ENCODE measurements at places on chromosomes 6 and 20.

- no peak for DNase-seq
Observed at GRCh38 chr20:19598117-19598850, 159.8 kb upstream of the RIN2 start.

- no peak for DNase-seq
Observed at GRCh38 chr20:61295682-61296628, 43.9 kb downstream of the CDH4 start.

- no peak for DNase-seq
Observed at GRCh38 chr20:8964959-8965562, 103.8 kb upstream of the PLCB4 start.

- no peak for DNase-seq
Observed at GRCh38 chr6:10873374-10873773, 8.5 kb downstream of the GCM2 start.

- DNase-seq = no peak
Observed at GRCh38 chr6:158211273-158212055, 43.3 kb downstream of the GTF2H5 start.

- peak; percentile 65 for DNase-seq
Observed at GRCh38 chr6:11386323-11386722, 151.2 kb upstream of the TMEM170B start.

GRCh38 chr20:62635852-62636251, 6.5 kb upstream of the SLCO4A1 start:
- DNase-seq = no peak

- DNase-seq = peak; percentile 40
Observed at GRCh38 chr6:152356662-152357061, 280.5 kb downstream of the SYNE1 start.

GRCh38 chr6:36679043-36679833, 724 bp downstream of the CDKN1A start:
- DNase-seq = no peak

GRCh38 chr6:7938562-7939183, 28.1 kb upstream of the TXNDC5 start:
- DNase-seq = no peak

DNA sequence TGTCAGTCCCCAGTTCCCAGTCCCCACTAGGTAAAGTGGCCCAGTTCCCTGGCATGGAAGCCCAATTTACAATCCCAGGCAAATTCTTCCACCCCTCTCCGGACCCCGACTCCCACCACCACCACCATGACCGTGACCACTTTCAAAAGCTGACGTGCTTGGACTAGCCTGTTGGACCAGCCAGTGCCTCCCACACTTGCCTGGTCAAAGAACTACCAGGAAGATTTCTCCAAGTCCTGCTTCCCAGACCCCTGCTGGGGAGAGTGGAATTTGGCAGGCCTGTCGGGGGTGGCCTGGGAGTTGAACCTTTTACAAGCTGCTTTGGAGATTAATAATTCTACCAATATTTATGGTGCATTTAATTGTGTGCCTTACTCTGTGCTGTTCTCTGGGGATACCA, 1.4 kb upstream of the PTPRT start:
- DNase-seq = no peak

DNA sequence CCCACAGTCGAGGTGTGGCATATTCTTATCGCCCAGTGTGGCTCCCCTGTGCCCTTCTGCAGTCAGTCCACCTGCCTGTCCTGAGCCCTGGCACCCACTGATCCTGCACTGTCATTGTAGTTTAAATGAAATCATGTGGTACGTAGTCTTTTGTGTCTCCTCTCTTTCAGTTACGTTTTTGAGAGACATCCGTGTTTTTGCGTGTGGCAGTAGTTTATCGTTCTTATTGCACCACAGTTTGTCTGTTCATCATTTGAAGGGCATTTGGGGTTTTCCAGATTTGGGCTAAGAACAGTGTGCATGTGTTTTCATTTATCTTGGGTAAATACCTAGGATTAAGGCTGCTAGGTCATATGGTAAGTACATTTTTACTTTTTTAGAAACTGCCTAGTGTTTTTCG, 49.3 kb downstream of the SPATA2 start:
- DNase-seq = no peak

DNA sequence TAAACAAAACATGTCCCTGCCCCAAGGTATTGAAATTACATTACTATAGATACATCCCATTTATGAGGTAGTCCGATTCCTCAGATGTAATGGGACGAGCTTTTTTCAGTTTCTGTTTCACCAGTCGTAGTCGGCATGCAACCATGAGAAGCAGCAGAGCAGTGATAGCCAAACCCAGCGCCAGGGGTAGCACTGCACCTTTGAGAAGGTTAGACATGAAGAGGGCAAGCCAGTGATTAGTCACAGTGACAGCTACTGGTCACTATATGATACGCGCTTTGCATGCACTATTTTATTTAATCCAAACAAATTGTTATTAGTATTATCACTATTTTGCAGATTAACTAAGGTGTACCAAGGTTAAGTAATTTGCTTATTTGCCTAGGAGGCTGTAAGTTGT, 43.7 kb downstream of the LRP11 start:
- no peak for DNase-seq

GRCh38 chr6:133359256-133359655, 118.1 kb downstream of the EYA4 start:
- DNase-seq = no peak

- no peak for DNase-seq
Observed at GRCh38 chr6:163984124-163984936, 569.8 kb downstream of the QKI start.

DNA sequence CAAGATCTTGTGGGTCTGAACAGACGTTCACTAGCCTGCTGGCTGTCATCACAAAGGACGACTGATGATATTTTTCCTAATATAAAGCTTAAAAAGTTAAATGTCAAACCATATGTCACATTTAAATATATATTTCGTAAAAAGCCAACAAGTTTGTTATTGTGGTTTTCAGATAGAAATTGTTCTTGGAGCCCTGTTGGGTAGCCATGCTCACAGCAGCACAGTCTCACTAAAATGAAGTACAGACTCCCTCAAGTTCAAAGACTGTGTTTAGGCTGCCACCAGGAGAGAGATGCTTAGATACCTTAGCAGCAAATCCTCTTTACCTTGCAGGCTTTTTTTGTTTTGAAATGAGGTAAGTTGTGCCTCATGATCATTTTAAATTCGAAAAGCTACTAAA, 17.8 kb downstream of the EEF1E1 start:
- no peak for DNase-seq
